8988T (cell line): ENCODE measurements at places on chromosomes 1 and 21.

DNA sequence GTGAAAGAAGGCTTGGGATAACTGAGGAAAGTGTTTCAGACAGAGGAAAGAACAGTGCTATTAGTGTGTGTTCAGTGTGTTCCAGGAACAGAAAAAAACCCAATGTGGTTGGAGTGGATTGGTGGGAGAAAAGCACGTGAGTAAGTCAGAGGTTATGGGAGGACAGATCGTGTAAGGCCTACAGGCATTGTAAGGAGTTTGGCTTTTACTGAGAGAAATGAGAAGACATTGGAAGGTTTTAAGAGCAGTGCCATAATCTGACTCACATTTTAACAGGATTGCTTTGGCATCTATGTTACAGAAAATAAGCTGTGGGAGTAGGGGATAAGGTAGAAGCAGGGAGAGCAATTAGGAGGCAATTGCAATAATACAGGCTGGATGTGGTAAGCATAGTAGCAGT lies 4.8 kb downstream of the ARPC5 start:
- DNase-seq: no peak

DNA sequence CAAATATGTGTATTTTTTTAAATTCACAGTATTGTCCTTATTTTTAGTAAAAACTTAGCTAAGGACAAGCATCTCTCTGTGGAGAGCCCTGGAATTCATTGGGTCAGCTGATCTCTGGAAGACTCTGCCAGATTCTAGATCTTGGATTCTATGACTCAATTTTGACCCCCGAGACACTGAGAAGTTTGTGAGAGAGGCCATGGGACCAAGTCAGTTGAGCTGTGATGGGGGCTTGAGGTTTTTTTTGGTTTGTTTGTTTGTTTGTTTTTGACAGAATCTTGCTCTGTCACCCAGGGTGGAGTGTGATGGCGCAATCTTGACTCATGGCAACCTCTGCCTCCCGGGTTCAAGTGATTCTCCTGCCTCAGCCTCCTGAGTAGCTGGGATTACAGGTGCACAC lies 13.5 kb downstream of the SHISA4 start:
- no peak for DNase-seq

DNA sequence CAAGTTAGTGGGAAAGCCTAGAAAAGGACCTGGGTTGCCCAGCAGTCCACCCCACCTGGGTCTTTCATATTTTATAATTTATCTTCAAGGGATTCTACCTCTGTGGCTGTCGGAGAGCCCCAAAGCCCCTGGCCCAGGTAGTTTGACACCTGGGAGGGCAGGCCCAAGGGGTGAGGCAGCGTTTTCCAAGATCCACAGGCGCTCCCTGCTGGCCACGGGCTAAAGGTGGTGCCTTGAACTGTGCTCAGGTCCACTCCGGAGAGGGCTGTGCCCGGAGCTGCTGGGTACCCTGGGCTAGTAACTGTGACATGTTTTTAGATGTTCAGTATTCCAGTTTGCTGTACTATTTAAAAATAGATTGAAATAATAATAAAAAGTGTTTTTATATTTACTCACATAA lies 37.2 kb upstream of the CRNN start:
- no peak for DNase-seq

- no peak for DNase-seq
These were observed 94.0 kb downstream of the KCND3 start for GRCh38 chr1:111895469-111895868.
